ENCODE measurements at places on chromosomes 5 and 9.

DNA sequence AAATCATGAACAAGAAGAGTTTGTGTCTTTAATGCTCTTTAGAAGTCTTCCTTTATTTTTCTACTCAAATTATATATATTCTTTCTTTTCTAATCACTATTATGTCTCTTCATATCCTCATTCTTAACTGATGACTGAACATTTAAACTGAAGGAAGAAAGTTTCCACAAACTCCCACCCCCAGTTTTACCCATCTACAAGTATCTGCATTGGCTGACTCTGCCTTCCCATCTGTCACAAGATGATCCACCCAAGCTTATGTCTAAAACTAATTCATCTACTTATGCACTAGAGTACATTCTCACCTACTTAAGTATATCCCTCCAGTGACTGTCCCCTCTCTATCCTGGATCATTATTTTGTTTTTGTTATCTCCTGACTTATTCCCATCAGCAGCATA is 344.5 kb downstream of the PRR16 start:
- DNase-seq, result no peak

- no peak for DNase-seq
Observed at GRCh38 chr9:126125992-126126409, 200.6 kb upstream of the MVB12B start.

DNA sequence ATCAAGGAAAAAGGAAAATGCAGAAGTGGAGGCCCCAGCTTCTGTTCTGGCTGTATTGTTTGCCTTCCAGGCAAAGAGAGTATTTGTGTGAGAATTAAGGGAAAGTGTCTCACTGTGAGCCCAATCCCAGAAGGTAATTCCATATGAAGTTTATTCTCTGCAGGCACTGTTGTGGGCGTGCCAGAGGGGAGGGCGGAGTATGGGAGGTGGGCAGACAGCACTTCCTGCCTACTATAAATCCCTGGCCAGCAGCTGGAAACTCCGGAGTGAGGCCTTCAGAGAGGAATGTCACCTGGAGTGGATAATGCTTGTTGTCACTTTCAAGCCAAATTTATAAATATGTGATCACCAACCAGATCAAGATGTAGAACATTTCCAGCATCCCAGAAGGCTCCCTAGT is 209.5 kb downstream of the ARHGAP26 start:
- DNase-seq, result no peak

- no peak for DNase-seq
Observed at GRCh38 chr9:72254901-72255545, 105.8 kb downstream of the GDA start.

DNA sequence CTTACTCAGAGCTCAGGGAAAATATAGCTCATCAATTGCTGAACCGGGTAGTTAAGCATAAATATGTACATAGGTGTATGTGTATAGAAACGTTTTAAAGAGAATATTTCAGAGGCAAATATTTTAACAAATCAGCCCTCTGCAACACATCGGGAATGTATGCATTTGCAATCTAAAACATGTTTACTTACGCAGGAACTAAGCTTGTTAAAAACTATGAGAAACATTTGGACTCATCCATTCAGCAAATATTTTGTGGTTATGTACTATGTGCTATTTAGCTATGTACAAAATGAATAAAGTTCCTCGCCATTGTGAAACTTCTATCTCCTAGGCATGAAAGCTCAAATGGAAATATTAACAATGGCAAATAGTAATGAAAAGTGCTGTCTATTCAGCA is 469.9 kb downstream of the ARHGEF28 start:
- DNase-seq, result no peak

- no peak for DNase-seq
Observed at GRCh38 chr5:61114441-61114840, 47.8 kb downstream of the SMIM15 start.

DNA sequence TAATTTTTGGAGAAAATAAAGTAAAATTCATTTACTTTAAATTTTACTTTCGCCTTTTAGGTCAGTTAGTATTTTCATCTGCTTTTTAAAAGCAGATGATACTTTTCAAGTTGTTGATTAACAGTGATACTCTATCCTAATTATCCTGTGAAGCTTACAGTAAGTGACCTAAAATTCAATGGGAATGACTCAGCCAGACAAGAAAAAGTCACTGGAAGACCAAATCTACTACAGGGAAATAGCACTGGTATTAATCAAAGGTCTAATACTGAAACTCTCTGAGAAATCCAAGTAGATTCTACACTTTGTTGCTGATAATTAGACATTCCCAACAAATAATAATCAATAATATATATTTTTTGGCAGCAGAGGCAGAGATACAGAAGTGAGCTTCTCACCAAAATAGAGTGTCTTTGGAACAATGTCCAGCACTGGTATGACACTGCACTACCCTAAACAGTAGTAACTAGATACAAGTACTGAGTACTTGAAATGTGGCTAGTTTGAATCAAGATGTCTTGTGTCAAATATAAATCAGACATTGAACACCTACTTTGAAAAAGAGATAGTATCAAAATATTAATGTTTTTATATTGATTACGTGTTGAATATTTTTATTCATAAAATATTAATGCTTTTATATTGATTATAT is 22.8 kb upstream of the ELL2 start:
- no peak for DNase-seq

- no peak for DNase-seq
Observed at GRCh38 chr5:73862796-73863195, 236.8 kb downstream of the ARHGEF28 start.

DNA sequence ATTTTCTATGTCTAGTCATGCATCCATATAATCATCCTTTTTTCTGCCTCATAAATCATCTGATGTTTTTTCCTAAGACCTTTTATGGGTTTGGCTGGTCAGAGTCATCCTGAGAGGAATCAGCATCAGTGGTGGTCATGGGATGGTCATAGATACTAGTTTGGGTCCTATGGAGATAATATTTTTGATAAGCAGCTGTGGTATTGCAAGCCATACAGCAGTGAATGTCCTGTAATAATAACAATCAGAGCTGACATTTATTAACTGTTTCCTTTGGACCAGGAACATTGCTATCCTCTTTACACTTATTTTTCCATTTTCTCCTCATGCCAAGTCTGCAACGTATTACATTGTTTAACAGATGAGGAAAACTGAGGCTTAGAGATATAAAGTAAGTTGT is 83.1 kb downstream of the TEX10 start:
- no peak for DNase-seq

DNA sequence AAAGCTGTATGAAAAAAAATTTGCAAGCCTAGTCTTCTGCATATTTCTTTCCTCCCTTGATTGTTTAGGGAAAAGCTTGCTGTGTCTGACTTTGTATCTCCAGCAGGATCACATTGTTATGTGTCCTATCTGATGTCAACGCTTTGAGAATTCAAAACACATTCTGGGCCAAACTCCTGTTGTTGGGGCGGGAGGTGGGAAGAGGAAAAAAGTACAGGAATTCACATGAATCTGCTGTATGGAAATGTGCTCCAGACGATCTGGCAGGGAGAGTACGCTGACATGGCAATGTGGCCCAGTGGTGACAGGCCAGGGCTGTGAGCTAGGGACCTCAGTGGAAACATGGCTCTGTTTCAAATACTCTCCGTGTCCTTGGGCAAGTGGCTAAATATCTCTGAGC is 87.4 kb upstream of the GNA14 start:
- DNase-seq, result no peak

GRCh38 chr9:34458013-34458958 is at the start of the genes DNAI1 and FAM219A:
TSS of gene DNAI1 (plus strand) at chr9:34458805. CDS start at chr9:34459006, 201 bp downstream.
TSS of gene FAM219A (minus strand) at chr9:34458570. CDS start at chr9:34458263, 307 bp downstream.
- peak; percentile 97 for DNase-seq

DNA sequence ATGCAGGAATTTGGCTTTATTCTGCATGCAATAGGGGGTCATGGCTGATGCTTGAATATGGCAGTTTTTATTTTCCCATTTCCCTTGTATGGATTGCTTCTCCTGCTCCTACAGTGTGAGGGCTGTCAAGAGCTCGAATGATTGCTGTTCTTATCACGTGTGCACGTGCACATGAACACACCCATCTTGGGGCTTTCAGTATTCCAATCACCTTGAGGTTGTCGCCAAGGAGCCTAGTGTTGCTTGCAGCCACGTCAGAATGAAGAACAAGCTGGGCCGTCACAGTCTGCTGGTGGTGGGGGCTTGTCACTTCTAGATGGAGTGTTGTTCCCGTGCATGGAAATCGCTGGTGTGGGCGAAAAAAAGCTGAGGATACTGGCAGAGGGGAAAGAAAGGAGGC is 219.4 kb upstream of the GLRA1 start:
- DNase-seq, result no peak

DNA sequence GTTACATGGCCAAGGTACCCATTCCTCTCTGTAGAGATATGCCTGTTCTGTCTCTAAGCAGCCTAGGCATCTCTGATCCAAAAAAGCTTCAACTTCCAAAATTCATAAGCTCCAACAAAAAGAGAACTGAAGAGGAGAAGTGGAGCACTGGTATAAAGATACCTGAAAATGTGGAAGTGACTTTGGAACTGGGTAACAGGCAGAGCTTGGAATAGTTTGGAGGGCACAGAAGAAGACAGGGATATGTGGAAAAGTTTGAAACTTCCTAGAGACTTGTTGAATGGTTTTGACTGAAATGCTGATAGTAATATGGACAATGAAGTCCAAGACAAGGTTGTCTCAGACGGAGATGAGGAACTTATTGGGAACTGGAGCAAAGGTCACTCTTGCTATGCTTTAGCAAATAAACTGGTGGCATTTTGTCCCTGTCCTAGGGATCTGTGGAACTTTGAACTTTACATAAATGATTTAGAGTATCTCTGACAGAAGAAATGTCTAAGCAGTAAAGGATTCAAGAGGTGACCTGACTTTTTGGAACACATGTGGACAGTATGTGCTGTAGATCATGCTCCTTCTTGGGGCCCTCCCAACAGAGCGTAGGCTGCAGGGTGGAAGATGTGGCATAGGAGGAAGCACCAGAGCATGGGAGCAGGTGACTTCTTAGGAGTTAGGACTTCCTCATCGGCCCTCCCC is 162.2 kb upstream of the TRIM32 start:
- no peak for DNase-seq

- peak; percentile 10 for DNase-seq
Observed at GRCh38 chr9:108150736-108151586, 661.4 kb upstream of the KLF4 start.

DNA sequence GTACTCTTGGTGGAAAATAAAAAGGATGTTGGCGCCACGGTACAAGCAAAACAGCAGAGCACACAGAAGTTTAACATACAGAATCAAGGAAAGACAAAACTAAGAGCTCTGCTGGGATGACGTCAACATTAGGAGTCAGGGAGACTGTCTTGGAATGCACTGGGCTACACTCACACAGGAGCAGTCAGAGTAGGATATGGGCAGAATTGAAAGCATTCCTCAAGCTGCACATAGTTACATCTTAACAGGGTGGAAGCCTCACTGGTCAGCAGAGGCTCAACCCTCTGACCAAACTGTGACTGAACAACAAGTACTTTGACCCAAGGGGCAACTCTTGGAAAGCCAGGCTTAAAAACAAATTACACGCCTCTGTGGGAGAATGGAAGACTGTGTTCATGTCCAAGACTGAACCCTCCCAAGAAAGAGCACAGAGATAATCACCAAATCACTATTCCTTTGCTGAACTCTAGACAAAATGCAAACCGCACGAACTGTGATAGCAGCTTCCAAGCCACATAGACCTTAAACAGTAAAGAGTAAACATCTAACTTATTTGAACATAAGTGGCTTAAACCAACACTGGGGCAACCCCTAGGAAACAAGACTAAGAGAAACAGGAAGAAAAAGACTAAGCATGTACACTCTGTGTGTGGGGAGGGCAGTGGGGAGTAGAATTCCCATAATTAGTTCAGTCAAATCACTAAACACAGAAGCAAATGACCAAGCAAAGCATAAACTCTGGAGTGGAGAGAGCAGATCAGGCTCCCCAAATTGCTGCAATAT is 772.7 kb downstream of the PRELID2 start:
- DNase-seq, result no peak

GRCh38 chr5:75933489-75933888 is 149.7 kb upstream of the SV2C start:
- no peak for DNase-seq

DNA sequence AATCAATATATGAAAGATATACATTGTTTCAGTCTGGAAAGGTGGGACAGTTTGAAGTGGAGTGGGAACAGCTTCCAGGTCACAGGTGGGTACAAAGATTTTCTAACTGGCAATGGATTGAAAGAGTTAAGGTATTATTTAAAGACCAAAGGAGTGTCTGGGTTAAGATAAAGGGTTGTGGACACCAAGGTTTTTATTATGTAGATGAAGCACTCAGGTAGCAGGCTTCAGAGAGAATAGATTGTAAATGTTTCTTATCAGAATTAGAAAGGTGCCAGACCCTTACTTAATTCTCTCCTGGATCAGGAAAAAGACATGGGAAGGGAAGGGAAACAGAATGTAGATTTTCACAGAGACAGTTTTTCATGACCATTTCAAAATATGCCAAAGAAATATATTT is 1174.8 kb downstream of the MAT2B start:
- no peak for DNase-seq

GRCh38 chr5:93320920-93321445 is 260.0 kb downstream of the NR2F1-AS1 start:
- no peak for DNase-seq

DNA sequence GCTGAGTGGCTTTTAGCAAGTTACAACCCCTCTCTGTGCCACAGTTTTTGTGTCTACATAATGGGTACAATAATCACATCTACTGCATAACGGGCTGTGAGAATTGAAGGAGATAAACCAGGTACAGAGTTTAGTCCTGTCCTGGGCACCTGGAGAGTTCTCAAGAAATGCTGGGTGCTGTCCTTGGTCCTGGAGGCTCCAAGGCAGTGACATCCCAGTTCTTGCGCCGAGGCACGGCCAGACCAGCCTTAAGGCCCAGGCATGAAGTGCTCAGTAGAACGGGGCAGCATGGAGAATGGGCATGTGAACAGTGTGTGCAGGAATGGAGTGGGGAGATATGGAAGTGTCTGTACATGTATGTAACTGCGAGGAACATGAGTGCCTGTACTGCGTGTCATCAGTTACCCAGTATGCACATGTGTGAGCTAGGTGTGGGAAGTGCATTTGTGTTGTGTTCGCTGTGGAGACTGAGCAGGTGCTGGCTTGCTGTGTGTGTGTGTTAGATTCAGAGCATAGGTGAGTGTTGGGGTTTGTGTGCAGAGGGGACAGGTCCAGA is 6.3 kb upstream of the UNC5A start:
- peak; percentile 35 for DNase-seq

GRCh38 chr5:78671609-78672008 is 23.0 kb upstream of the LHFPL2 start:
- DNase-seq, result no peak
